ENCODE measurements at places on chromosomes 12 and 14.

DNA sequence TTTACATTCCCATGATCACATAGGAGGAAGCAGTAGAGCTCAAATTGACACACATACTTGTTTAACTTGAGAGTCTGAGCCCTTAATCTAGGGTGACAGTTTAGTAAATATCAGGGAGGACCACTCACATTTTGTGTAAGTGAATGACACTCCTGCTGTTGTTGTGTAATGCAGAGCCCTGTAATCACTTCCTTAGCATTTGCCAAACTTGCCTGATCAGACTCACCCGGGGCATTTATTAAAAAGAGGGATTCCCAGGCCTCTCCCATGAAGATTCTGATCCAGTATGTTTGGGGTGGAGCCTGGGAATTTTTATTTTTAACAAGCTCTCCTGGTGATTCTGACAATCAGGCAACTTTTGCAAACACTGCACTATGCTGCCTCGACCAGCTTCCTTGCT is 119.6 kb downstream of the NUAK1 start:
- no peak for DNase-seq

DNA sequence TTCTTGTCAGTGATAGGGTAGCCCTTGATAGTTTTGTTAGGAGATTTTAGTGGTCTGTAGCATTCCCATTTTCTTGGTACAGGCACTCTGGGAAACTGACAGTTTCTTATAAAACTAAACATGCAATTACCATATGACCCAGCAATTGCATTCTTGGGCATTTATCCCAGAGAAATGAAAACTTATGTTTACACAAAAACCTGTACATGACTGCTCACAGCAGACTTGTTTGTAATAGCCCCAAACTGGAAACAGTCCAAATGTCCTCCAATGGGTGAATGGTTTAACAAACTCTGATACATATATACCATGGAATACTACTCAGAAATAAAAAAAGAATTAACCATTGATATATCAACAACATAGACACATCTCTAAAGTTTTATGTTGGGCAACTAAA is 75.5 kb downstream of the BORCS5 start:
- no peak for DNase-seq

DNA sequence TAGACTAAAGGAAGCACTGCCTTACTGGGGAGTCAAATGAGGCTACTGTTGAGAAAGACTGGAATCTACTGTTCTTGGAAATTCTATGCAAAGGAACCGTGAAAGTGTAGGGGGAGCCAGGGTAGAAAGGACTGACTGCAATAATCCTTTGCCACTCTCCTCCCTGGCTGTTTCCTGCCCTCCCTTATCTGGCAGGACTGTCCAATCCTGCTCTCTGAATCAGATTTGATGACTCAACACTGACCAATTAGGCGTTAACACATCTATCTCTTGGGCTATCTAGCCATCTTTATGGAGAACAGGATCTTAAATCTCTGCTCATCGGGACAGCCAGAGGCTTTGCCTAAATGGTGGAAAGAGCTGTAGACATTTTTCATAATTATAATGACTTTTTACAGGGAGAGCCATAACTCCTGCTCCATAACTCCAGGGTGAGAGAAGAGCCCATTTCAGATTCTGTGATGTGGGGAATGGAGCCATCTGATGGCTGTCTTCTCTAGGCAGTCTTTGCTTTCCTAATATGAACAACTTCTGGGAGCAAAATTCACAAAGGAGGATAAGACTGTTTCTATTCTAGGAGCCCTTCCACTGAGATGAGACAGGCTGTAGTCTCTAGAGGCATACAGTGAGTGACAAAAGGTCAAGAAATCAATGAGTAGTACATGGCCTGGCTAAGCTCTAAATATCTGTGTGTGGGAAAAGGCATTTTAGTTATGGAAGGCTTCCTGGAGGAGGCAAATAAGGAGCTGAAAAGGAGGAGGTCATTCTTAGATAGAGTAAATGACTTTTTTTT is 68.9 kb upstream of the CISTR start:
- DNase-seq: no peak

- no peak for DNase-seq
Measured at GRCh38 chr14:20662968-20663732, 21.2 kb upstream of the RNASE4 start.

GRCh38 chr12:31781894-31782540 is 53.2 kb upstream of the AMN1 start:
- no peak for DNase-seq

DNA sequence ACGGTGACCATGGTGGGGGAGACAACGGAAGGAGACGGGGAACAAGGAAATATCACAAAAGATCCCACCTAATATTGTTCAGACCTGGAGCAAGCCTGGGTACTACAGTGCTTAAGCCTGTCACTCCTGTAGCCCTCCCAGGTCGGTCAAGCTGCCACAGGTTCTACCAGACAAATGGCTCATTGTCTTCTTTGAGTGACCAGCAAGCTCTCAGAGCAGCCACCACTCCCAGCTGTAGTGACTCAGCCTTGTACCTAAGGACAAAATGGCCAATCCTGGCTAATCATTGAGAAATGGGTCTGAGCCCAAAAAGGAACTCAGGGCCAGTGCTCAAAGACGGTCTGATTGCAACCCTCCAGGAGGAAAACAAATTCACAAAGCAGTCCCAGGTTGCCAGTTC is 238.4 kb upstream of the NOS1 start:
- no peak for DNase-seq

GRCh38 chr12:6364044-6364374 is 11.4 kb downstream of the SCNN1A start:
- DNase-seq: no peak

- DNase-seq: no peak
Measured at GRCh38 chr12:82314406-82314892, 43.7 kb downstream of the CCDC59 start.

All from occipital lobe (tissue), 3 donors.